ENCODE measurements at places on chromosomes 4 and X. TPM values are rescaled to one million over a fixed set of nuclear protein-coding genes. Genes with fewer than 3 reads are reported as not detected.

GRCh38 chrX:153947009-153947769, 2.7 kb upstream of the RENBP start:
- ATAC-seq = peak; percentile 50

Gene UGT2B7
- total RNA-seq = not detected

GRCh38 chrX:116526010-116526409, 63.2 kb upstream of the CT83 start:
- no peak for ATAC-seq

- ATAC-seq = no peak
These were observed 17.0 kb downstream of the PAQR3 start for GRCh38 chr4:78922207-78922606.

Gene MAGEA8
- not detected for total RNA-seq

Gene SSX1
- total RNA-seq = not detected

DNA sequence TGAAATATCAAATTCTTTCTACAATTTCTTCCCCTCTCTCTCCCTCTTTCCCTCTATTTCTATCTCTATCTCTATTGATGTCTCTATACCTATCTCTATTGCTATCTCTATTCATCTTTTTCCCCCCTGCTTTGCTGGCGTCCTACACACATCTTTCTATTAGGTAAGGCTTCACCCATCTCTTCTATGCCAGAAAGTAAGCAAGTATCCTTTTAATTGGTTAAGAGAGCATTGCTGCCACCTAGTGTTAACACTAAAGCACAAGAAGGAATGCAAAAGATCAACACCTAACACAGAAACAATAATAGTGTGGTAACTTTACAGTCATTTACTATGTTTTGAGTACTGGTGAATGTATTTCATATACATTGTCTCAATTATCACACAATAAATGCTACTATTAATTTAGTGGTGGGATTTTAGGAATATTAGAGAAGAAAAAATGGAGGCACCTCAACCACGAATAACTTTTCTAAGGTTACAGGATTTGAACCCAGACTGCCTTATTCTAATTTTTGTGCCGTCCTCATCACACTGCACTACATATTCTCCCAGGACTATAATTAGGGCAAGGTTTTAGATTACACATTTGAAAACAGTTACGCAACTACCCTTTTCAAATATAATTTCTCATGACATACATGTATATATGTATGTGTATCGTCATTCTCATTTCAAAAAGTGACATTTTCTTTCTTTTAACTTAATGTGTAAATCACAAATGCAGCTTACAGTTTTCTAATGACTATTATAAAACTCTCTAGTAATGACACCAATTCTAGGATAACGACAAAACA, 3.7 kb upstream of the C4orf36 start:
- peak; percentile 6 for ATAC-seq

GRCh38 chr4:19880206-19880605, 371.5 kb upstream of the SLIT2 start:
- ATAC-seq = no peak

- ATAC-seq = peak; percentile 16
These were observed 122.5 kb downstream of the NFKB1 start for GRCh38 chr4:102623622-102624021.

DNA sequence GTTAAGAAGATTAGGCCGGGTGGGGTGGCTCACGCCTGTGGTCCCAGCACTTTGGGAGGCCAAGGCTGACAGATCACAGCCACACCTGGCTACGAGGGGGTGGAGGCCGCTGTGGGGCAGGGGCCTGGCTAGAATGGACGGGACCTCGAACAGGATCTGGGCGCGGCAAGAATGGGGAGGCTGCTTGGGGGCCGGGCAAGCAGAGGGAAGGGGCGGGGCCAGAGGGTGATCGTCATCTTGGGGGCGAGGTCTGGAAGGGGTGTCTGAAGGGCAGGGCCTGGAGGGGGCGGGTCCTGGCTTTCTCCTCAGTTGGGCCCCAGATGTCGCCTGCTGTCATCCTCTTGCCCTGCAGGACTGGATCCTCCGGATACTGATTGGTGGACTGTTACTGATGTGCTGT, 57.3 kb upstream of the ENPEP start:
- ATAC-seq = no peak

DNA sequence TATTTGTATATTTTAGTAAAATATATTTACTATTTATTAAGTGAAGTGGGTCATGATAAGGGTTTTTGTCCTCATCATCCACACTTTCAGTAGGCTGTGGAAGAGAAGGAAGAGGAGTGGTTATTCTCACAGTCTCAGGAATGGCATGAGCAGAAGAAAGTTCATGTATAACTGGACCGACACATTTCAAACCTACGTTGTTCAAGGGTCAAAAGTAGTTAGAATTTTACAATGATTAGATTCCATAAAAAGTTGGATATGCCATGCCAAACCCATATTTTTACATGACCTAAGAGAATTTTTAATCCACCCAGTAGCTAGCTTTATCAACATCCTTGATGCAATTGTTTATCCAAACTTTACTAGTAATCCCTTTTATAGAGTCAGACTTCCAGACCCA, 15.6 kb upstream of the MAGEA8 start:
- no peak for ATAC-seq

Gene MAGEB10
- not detected for total RNA-seq

DNA sequence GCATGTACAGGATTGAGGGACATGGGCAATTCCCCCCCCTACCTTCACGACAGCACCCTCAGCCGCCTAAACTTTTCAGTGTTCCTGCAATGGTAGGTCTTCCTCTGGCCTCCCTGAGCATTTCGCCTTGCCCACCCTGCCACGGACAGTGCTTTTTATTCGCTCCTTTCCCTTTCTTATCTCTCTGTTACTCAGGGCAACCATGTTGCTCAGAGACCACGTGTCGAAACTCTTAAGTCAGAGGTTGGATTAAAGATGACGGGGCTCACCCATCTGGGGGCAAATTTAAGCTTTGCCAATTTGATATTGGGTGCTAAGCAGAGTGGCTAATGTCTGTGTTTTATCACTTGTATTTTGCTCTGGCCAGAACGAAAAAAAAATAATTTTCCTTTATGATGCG, 20.4 kb downstream of the TENM3 start:
- ATAC-seq = no peak

- ATAC-seq = no peak
These were observed 219.0 kb upstream of the PSAPL1 start for GRCh38 chr4:7653510-7654369.

- ATAC-seq = no peak
These were observed 480.8 kb upstream of the TECRL start for GRCh38 chr4:64889906-64890610.

DNA sequence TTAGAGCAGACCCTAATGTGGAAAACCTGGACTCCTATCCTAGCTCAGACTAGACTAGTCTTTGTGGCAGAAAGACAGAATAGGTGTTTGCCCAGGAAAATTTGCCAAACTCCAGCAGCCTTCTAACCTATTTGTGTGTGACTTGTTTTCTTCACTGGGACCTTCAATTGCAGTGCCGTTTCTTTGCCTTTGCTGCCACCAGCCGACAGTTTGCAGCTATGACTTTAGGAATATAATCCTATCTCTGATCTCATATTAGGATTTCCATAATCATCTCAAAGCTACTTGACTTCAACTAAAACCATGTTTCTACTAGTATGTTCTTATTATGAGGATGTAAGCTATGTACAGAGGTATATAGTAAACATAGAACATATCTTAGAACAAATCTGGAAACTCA, 60.2 kb upstream of the PGAM4 start:
- peak; percentile 82 for ATAC-seq

Gene BANK1
- 0.48 TPM for total RNA-seq

DNA sequence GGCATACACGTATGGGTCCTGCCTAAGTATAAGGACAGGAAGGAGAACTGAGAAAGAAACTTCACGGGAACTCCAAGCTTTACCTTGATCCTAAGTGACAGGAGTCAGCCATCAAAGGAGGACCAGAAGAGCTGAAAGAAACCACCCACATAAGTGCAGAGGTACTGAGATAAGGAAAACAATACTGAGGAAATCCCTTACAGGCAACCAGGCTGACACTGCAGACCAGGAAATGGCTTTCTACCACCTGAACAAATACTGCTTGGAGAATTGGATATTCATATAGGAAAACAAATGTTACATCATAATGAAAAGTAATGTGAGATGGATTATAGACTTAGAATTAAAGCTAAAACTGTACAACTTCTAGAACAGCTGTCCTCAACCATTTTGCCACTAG, 127.0 kb downstream of the IL15 start:
- ATAC-seq = no peak

GRCh38 chr4:48709901-48710300, 70.2 kb downstream of the FRYL start:
- no peak for ATAC-seq

- peak; percentile 2 for ATAC-seq
These were observed 26.9 kb downstream of the UTP14A start for GRCh38 chrX:129932821-129933321.

Gene CSAG1
- not detected for total RNA-seq

Gene REELD1
- not detected for total RNA-seq

- no peak for ATAC-seq
These were observed 1154.4 kb downstream of the RAPGEF2 start for GRCh38 chr4:160257318-160257717.

- no peak for ATAC-seq
These were observed 12.0 kb downstream of the PDLIM5 start for GRCh38 chr4:94463771-94464170.

- ATAC-seq = no peak
These were observed 88.2 kb upstream of the TECRL start for GRCh38 chr4:64497491-64497890.

Gene ENPEP
- total RNA-seq = 2.5 TPM

DNA sequence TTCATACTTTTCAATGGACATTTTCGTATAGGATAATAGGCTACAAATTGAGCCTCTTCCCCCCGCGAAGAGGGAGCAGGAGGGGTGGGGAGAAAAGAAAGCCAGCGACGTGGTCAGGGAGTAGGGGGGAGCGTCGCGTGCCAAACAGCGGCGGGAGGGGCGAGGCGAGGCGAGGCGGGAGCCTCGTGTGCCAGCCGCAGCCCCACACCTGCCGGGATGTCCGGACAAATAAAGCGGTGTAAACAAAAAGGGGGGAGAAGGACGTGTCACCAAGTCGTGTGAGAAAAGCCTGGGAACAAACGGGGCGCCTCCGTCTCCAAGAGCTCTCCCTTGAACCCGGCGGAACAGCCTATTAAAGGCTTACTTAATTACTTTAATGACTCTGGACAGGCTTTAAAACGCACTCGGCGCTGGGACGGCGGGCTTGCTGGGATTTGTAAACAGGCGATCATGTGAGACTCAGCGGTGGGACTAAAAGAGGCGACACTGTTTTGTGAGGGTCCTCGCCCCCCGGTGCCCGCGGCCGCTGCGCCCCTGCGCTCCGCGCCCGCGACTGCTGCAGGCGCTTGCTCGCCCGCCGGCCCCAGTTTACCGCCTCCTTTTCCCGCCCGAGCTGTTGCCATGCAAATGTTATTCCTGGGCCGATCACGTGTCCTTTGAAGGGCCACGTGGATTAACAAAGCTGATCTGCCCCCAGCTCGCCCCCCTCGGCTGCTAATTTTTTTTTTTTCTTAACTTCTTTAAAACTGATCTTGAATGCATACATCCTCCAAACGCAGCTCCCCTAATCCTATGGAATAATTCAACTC, at the start of gene HELT:
TSS of gene HELT (plus strand) at position 527 of the 809 bp plus-strand sequence. CDS start 439 bp downstream, outside the sequence.
- ATAC-seq = no peak

Gene PABPC1L2B
- 1.4 TPM for total RNA-seq

- ATAC-seq = no peak
These were observed 390.3 kb downstream of the SH2D1A start for GRCh38 chrX:124736553-124737270.

All from motor neuron (in vitro differentiated cells).